Activated T-helper 9 cell treated with anti-CD3 and anti-CD28 coated beads, Interleukin-2, amount 50 U/mL, for 16 hours (primary cell): ENCODE measurements at places on chromosomes 11 and 22.

- DNase-seq = no peak
Measured at GRCh38 chr11:126411971-126412381, 56.5 kb downstream of the ST3GAL4 start.

GRCh38 chr11:123063826-123064657 lies 2.1 kb upstream of the HSPA8 start:
- DNase-seq = no peak

- DNase-seq = no peak
Measured at GRCh38 chr11:20043992-20044391, 116.3 kb downstream of the DBX1 start.

- DNase-seq = no peak
Measured at GRCh38 chr11:132886335-132886734, 646.0 kb downstream of the OPCML start.

GRCh38 chr11:72580642-72580950 lies 93.6 kb downstream of the PDE2A start:
- DNase-seq = no peak

GRCh38 chr11:16404781-16405285 lies 48.5 kb upstream of the SOX6 start:
- DNase-seq = no peak

GRCh38 chr11:47317064-47317828 lies 35.3 kb downstream of the MYBPC3 start:
- DNase-seq = no peak

DNA sequence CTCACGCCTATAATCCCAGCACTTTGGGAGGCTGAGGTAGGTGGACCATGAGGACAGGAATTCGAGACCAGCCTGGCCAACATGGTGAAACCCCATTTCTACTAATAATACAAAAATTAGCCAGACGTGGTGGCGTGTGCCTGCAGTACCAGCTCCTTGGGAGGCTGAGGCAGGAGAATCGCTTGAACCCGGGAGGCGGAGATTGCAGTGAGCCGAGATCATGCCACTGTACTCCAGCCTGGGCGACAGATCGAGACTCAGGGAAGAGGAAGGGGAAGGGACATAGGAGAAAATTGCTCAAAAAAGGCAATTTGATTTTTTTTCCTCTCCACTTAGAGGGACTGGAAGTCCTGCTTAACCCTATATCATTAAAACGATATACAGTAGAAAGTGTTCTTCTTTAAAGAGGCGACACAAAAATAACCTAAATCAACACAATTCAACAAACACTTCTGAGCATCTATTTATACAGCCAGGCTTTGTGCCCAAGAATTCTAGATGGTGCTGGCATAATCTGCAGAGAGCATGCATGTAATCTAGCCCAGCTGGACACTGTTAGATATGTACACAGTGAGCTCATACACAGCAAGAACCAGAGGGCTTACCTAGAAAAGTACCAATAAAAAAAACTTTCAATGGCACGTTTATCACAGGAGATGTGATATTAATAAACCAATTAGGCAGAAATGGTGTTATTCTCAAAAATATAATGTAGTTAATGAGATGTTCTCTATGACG lies 20.9 kb upstream of the DENND5A start:
- DNase-seq = no peak

DNA sequence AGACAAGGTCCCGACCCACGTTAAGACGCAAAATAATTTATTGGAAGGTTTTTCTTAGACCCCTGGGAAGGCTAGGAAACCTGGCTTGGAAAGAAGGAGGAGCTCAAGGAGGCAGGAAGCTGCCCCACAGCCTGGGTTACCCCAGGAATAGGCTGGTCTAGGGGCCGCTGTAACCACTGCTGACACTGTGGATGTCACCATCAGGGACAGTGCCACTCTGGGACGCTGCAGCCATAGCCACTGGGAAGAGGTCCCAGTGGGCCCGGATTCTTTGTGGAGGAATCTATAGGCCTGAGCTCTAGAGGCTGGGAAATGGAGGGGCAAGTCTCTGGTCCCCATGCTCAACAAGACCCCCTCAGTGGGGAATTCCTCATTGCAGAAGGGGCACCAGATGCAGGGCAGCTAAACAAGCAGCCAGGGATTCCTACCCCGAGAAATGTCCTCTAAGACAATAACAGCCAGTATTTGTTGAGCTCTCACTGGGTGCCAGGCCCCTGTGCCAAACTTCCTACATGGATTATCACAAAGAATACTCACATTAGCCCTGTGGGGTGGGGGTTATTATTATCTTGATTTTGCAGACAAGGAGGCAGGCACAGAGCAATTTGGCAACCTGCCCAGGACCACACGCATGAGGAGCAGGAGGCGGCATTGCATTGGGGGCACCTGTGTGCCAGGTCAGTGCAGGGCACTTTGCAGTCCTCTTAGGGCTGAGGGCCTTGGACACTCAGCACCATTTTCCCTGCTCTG lies 19.5 kb upstream of the CHKA start:
- DNase-seq = no peak

- DNase-seq = no peak
Measured at GRCh38 chr11:2693271-2694261, 6.2 kb downstream of the KCNQ1OT1 start.

DNA sequence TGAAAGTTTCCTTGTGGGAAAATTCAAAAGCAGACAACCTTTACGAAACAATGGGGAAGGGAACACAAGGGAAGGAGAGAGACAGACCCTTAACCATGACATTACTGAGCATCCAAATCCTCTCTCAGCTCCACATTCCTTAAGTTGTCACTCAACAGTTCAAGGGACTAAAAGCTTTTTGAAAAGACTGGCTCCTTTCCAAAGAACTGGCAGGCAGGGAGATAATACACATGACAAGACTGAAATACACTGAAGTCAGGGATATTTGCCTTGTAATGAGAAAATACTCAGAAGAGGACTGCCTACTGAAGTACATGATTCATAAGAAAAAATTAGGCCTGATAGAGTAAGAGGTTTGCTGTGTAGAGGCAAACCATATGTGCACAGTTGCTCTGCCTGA lies 69.1 kb downstream of the SMCO4 start:
- no peak for DNase-seq

- no peak for DNase-seq
Measured at GRCh38 chr11:12229450-12230229, 119.2 kb downstream of the MICAL2 start.

- DNase-seq = no peak
Measured at GRCh38 chr11:119120639-119121007, 757 bp upstream of the HINFP start.

DNA sequence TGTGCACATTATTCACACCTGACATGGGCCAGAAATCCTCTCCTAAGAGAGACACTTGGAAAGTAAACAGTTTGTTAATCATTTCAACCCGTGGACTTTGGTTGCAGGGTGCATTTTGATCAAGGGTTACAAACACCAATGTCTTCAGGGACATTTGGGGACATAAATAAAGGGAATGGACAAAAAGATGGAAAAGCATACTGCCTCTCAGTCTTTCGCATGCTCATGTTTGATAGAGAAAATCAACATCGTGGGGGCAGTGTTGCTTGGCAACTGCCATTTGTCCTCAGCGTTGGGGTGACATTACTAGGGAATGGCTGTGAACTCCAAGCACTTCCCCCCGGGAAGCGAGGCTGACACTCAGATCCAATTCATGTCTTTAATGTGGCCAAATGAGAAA lies 114.7 kb upstream of the OR4B1 start:
- DNase-seq = no peak
